Ascending aorta (tissue), 2 donors: ENCODE measurements at places on chromosomes 16 and 17. TPM values are rescaled to one million over a fixed set of nuclear protein-coding genes. Genes with fewer than 3 reads are reported as not detected.

The IL21R gene
- 0.21 TPM for total RNA-seq

The CACNG4 gene
- not detected for total RNA-seq

The ABAT gene
- 1.8 TPM for total RNA-seq

The ZG16B gene
- not detected for total RNA-seq

The ZPBP2 gene
- total RNA-seq = not detected

The YBX2 gene
- not detected for total RNA-seq

DNA sequence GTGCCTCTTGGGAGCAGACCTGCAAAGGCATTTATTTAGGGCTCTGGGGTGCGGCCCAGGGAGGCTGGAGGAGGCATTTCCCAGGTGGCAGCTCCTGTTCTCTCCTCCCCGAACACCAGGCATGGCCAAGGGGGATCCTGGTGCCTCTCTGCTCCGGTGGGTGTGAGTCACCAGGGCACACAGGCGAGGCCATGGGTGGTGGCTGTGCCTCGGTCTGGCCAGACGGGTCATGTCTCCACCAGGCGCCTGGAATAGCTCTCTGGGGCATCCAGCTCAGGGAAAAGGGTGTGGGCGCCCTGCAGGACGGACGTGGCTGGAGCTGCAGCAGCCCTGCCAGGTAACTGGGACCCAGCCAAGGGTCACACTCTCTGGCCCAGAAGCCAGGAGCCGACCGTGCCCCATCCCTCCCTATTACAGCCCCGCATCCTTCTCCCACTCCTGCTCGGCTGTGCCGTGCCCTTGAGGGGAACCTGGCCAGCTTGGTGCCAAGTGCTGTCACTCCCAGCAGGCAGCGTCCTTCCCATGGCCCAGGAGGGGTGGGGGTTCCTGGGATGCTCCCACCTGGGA, 25.8 kb downstream of the SOX8 start:
- no peaks in the 10 kb centered on the region for H3K4me1 ChIP-seq
- no peak for DNase-seq
- no peaks in the 10 kb centered on the region for H3K36me3 ChIP-seq
- no peaks in the 10 kb centered on the region for H3K27me3 ChIP-seq

GRCh38 chr16:23353440-23353839, 51.3 kb downstream of the SCNN1B start:
- no peak overlapping the region for H3K4me3 ChIP-seq
- H3K4me1 ChIP-seq = no peaks in the 10 kb centered on the region
- no peaks in the 10 kb centered on the region for H3K36me3 ChIP-seq
- no peaks in the 10 kb centered on the region for H3K27me3 ChIP-seq
- DNase-seq = no peak

GRCh38 chr16:1687427-1688316, 9.6 kb downstream of the JPT2 start:
- peaks cover 9% of the 10 kb centered on the region for H3K4me1 ChIP-seq
- no peak overlapping the region for H3K4me3 ChIP-seq
